ENCODE measurements at places on chromosomes 6 and 20.

GRCh38 chr6:4575714-4576113 is 200.5 kb upstream of the CDYL start:
- no peak for DNase-seq

DNA sequence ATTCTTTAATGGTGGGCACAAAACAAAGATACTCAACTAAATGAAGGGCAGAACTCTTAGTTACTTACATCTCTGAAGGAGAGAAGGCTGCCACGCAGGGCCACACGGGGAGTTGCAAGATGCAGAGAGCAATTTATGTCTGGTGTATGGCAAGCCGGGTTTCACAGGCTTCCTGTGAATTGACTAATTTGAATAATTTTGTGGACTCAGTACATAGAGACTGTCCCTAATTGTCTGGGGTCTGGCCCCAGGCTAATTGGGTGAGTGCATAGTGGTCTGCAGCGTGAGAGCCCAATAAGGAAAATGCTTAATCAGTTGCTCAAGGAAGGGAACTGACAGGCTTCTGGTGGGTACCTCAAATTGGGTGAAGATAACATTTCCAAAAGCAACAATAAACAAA is 205.7 kb downstream of the OTOR start:
- no peak for DNase-seq

GRCh38 chr6:145587334-145587733 is 148.0 kb downstream of the EPM2A start:
- no peak for DNase-seq

GRCh38 chr20:53900380-53900999 is 169.9 kb downstream of the BCAS1 start:
- no peak for DNase-seq

GRCh38 chr6:6315660-6316059 is 4.8 kb downstream of the F13A1 start:
- peak; percentile 47 for DNase-seq

GRCh38 chr6:112841553-112842329 is 494.6 kb downstream of the RFPL4B start:
- DNase-seq = no peak

- DNase-seq = no peak
Observed at GRCh38 chr6:149761438-149761837, 11.9 kb downstream of the PCMT1 start.
